Naive thymus-derived CD4-positive, alpha-beta T cell (primary cell): ENCODE measurements at places on chromosomes 6 and 20. TPM values are rescaled to one million over a fixed set of nuclear protein-coding genes. Genes with fewer than 3 reads are reported as not detected.
A peak's percentile ranks its signal among the peaks of the same experiment; 100 is the strongest.

The BTN1A1 gene
- not detected for total RNA-seq

The SLC17A9 gene
- total RNA-seq, result 3.4 TPM

The PHF1 gene
- 37.8 and 44.6 TPM in 2 replicates for total RNA-seq

- DNase-seq, result no peak
Measured at GRCh38 chr6:168640768-168641167, 199.8 kb downstream of the SMOC2 start.

- DNase-seq, result peak; percentile 91
Measured at GRCh38 chr6:111087106-111087835, at the start of gene SLC16A10. TSS of gene SLC16A10 (plus strand) at chr6:111087503. CDS start at chr6:111087753, 250 bp downstream.

DNA sequence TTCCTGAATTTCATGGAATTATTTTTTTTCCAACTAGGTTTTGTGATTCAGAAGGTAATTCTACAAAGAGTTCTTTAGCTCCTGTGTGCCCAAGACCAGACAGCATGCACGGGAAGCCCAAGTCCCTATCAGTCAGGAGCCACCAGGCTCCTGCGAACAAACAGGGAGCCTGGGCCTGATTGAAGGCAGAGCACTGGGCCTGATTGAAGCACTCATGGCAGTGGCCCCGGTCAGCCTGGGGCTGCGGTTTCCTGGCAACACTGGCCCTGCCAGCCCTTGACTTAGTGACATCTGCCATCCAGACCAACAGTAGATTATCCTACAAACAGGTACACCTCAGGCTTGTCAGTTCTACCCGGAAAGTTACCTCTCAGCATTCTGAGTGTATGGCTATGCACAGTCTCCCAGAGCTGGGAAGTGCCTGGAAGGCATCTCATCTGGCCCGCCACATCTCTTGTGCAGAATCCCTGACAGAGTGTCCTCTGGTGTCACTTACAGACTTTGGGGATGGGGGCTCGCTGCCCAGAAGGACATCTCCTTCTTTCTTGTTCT lies 133.8 kb downstream of the VEGFA start:
- no peak for DNase-seq

GRCh38 chr6:15493437-15494168 lies 169.2 kb downstream of the DTNBP1 start:
- DNase-seq, result no peak

DNA sequence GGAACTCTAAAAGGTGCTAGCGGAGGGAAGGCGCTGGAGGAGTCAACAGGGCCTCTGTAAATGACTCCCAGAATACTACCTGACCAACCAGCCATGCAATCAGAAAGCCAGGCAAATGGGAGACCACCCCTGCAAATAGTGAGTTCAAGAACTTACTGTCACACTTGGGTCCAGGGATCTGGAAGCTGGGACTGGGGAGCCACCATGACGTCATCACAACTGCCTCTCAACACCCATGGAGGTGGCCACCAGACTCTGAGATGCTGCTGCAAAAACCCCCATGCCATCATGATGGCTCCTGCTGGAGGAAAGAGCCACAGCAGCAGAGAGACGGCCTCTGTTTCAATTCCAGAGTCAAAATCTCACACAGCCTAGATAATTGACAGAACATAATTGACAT lies 8.5 kb upstream of the PDYN start:
- no peak for DNase-seq

DNA sequence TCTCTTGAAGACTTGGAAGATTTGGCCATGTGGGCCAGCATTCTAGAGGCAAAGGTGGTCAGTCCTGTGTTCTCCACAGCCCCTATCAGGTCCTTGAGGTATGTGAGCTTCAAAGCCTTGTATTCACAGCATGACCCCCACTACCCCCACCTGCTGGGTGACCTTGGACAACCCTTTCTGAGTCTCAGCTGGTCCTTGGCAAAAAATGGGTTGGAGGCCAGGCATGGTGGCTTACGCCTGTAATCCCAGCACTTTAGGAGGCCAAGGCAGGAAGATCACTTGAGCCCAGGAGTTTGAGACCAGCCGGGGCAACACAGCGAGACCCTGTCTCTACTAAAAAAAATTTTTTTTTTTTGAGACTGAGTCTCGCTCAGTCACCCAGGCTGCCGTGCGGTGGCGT lies 42.6 kb downstream of the UBE2V1 start:
- no peak for DNase-seq
